ENCODE measurements at places on chromosomes 5 and 9.

- DNase-seq, result no peak
Measured at GRCh38 chr5:143425835-143426234, 22.3 kb upstream of the NR3C1 start.

DNA sequence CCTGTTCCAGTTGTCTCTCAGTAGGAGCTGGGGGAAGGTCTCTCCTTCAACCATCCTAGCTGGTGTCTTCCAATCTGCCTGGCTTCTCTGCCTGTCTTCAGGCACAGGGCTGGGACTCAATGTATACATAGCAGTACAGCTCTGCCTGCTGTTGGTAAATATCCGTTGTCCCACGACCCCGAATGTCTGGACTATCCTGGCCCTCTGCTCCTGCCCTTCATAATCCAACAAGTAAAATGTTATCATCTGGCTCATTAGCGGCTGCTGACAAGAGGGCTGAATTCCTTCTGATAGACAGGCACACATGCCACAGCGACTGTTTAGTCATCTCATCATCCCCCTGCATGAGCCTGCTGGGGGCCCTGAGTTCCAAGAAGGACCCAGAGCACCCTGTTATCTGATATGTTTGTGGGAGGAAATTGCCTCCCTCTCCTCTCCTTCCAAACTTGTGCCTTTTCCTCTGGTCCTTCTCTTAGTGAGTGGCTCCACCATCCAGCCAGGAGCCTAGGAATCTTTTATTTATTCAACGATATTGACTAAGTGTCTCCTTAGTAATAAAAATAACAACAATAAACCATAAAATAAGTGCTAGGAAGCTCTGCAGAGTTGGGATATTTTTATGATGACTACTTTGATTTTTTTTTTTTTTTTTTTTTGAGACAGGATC, 29.5 kb upstream of the TGFBR1 start:
- no peak for DNase-seq

DNA sequence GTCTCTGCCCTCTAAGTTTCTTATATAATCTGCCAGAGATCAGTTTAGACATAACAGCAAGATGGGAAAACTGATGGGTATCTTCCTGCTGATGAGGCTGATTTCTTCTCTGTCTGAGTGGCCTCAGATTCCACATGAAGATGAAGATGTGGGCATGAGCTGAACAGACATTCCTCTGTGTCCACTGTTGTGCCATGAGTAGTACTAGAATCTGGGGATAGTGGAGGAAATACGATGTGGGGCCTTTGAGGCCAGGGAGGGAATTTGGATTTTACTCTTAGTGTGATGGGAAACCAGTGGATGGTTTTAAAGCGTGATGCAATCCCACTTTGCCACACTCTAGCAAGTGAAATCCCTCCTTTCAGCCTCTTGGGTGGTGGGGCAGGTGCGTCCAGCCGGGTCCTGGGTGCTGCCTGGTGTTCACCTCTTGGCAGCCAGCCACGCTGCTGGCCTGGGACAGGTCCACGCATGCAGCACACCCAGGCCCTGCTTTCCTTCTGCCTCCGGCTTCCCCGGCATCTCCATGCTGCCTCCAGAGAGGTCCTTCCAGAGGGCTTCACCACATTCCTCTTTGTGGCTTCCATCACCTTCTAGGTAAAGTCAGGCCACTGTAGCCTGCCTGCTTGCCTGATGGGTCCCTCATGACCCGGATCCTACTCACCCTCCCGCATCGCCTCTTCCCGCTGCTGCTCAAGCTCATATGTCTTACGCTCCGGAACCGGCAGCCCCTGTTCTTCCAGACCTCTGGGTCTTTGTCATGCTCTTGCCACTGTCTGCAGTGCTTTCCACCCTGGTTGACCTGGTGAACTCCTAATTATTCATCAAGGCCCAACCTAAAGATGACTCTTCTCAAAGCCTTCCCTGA, 28.1 kb upstream of the SH3PXD2B start:
- DNase-seq, result no peak

- DNase-seq, result no peak
Measured at GRCh38 chr5:160161626-160162025, 42.4 kb upstream of the PWWP2A start.

Data from stimulated activated CD4-positive, alpha-beta T cell treated with anti-CD3 and anti-CD28 coated beads, Interleukin-15, amount 100 ng/mL, for 24 hours (primary cell).